Left ventricle myocardium inferior (tissue), 1 donor: ENCODE measurements at places on chromosomes 2 and 18.

DNA sequence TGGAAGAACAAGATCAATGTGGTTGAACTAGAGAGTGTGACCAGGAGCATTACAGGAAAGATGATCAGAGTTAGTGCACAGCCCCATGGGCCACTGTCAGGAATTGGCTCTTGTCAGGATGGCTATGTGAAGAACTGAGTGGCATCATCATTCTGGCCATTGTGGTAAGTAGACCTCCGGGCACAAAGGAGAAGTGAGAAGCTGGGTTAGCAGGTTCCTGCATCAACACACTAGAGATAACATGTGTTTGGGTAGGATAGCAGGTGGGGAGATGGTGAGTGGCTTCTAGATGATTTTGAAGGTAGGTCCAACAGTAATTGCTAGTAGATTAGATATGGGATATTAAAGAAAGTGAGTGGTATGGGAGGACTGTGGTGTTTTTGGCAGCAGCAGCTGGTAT is 408.2 kb downstream of the TSN start:
- no peaks in the 10 kb centered on the region for H3K36me3 ChIP-seq
- no peak overlapping the region for H3K4me3 ChIP-seq
- no peaks in the 10 kb centered on the region for H3K4me1 ChIP-seq
- peaks cover 21% of the 10 kb centered on the region for H3K27me3 ChIP-seq

DNA sequence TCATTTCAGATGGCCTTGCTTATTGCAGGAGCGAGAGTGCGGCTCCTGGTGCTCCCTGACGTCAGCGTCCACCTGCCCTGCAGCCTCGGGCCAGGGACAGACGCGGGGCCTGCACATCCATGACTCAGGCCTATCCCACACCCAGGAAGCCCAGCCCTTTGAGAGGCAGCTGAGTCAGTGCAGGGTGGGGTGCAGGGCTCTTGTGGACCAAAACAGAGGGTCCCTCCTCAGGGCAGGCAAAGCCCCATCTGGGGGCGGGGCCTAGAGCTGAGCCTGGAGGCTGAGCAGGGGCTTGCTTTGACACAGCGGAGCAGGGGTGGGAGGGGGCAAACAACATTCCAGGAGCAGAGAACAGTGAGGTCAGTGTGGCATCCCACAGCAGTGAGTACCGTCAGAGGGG is 7.7 kb upstream of the ARHGEF4 start:
- H3K27ac ChIP-seq: no peak overlapping the region
- H3K36me3 ChIP-seq: no peaks in the 10 kb centered on the region
- no peak overlapping the region for H3K4me3 ChIP-seq
- H3K27me3 ChIP-seq: peaks cover 30% of the 10 kb centered on the region

- H3K4me3 ChIP-seq: no peak overlapping the region
- H3K4me1 ChIP-seq: no peaks in the 10 kb centered on the region
- no peaks in the 10 kb centered on the region for H3K36me3 ChIP-seq
- DNase-seq: no peak
Measured at GRCh38 chr18:33495278-33495677, 54.8 kb upstream of the CCDC178 start.

- no peaks in the 10 kb centered on the region for H3K36me3 ChIP-seq
- no peak for DNase-seq
- H3K4me1 ChIP-seq: peaks cover 45% of the 10 kb centered on the region
- H3K4me3 ChIP-seq: no peak overlapping the region
Measured at GRCh38 chr18:7918701-7919100, 351.6 kb downstream of the PTPRM start.

DNA sequence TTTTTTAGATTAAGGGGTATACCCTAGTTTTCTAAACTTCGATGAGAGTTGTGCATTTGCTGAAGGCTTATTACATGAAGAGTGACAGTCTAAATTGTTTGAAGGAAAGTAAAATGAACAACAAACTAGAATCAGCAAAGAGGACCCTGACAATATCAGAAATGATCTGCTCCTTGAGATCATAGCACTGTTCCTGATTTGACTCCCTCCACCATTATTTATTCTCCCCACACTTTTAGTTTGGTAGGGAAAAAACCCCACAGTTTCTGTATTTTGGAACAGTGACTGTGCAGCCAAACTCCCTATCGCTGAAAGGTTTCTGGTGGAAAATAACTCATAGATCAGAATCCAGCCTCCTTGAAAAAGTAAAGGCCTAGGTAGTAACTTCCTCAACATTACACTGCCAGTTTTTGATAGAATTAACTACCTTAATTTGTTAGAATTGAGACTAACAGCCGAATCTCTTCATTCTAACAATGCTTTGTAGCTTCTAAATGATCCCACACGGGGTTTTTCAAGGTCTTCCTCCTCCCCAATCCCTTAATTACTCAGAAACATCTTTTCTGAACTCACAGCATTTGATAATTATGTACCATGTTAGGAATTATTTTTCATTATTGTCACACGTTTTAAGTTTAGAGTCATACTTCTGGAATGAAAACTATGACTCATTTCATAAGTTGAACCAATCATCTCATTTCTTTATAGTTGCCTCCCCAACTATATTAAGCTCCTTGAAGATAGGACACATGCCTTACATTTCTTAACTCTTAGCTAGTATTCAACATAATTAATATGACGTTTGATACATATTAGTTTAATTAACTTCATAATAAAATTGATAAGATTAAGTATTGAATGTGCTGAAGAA is 2.9 kb downstream of the MYL12A start:
- peak overlapping the region; percentile 98 for H3K4me3 ChIP-seq
- H3K36me3 ChIP-seq: peaks cover 37% of the 10 kb centered on the region
- H3K27ac ChIP-seq: peak overlapping the region; percentile 100
- H3K4me1 ChIP-seq: peaks cover 87% of the 10 kb centered on the region
- no peak for DNase-seq

GRCh38 chr2:183070942-183071844 is 7.4 kb upstream of the DUSP19 start:
- no peak overlapping the region for H3K4me3 ChIP-seq
- H3K4me1 ChIP-seq: no peaks in the 10 kb centered on the region
- DNase-seq: peak; percentile 35
- H3K27ac ChIP-seq: no peak overlapping the region
- no peaks in the 10 kb centered on the region for H3K27me3 ChIP-seq

DNA sequence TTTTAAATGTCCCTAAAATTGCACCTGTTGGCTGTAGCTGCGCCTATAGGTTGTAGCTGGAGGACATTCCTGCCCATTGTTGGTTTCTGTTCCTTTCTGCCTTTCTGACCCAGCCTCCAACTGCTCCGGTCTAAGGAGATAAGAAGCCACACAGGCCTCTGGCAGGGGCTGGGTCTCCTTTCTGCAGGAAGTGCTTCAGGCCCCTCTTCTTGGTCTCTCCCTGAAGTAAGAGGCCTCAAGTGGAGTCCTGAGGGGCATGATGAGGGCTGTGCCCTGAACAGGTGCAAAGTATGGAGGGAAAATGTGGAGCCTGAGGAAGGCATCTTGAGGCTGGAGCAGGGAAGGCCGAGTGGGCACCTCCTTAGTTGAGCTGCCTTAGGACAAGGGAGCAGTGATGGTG is 10.4 kb upstream of the SFTPB start:
- no peak overlapping the region for H3K4me3 ChIP-seq
- no peaks in the 10 kb centered on the region for H3K36me3 ChIP-seq
- H3K27ac ChIP-seq: peak overlapping the region; percentile 68
- H3K4me1 ChIP-seq: peaks cover 47% of the 10 kb centered on the region

DNA sequence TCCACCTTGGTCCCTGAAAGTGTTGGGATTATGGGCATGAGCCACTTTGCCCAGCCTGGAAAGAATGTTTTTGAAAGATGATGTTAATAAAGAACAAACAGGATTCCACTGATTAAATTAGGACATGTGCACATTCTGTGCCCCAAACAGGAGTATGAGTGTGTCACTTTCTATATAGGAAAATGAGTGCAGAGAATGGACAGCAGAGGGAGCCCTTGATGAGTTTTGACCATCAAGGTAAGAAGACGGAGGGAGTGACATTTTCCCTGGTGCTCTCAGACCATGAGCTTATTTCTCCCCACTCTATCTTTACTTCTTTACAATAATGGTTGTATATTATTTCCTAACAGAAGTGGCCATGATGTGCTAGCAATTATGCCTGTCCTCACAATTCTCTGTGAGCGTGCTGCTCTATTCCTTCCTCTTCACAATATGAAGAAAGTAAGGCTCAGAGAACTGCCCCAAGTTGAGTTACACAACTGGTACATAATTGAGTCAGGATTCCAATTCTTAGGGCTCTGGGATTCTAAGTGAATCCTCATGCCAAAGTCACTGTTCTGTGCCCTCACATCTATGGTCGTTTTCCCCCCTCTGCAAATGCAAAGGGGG is 20.6 kb downstream of the RPL37A start:
- H3K36me3 ChIP-seq: no peaks in the 10 kb centered on the region
- H3K27me3 ChIP-seq: no peaks in the 10 kb centered on the region
- DNase-seq: no peak

DNA sequence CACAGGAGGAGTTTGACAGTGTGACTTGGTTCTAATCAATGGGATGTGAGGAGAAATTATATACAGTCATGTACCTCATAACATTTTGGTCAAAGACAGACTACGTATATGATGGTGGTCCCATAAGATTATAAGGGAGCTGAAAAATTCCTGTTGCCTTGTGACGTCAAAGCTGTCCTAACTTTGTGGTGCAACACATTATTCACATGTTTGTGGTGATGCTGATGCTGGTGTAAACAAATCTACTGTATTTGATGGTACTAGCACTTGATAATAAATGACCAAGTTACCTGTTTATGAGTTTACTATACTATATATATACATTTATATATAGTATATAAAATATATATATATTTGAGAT is 29.1 kb upstream of the TGIF1 start:
- H3K27me3 ChIP-seq: no peaks in the 10 kb centered on the region
- H3K36me3 ChIP-seq: no peaks in the 10 kb centered on the region
- H3K4me3 ChIP-seq: no peak overlapping the region
- H3K27ac ChIP-seq: no peak overlapping the region
- H3K4me1 ChIP-seq: no peaks in the 10 kb centered on the region
- DNase-seq: no peak

DNA sequence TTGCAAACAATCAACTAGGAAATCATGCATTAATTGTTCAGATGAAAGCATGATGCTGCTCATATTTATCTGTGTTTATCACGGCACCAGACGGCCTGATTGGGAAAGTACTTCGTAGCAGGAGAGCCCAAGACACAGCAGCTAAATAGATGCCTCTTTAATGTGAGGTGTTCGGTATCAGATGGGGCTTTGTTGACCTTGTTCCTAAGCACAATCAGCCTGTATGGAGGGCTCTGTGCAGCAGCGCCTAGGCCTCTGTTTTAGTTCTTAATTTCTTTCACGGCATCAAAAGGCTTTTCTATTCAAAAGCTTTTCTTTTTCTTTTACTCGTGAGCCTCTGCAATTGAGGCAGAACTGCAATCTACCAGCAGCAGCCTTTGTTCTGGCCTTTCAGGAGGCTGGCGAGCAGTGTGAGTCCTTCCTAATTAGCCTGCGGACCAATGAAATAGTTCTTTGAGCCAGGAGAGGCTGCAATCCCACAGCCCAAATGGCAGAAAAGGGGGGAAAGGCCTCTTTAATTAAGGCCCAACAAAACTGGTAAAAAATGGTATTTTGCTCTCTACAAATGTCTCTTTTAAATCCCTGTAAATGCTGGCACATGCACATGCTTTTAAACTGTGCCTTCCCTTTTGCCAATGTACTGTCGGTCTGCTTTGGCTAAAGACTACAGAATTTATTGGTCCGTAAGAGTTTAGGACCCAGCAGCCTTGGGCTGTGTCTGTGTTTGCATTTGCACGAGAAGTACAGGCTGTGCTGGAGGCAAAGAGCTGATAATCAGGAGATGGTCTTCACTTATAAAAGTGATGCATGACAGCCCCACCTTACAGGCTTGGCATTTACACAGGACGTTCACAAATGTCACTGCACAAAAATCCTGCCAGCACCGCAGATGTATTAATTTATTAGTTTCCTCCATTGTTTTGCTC is 159.6 kb downstream of the RND3 start:
- no peak overlapping the region for H3K27ac ChIP-seq
- no peaks in the 10 kb centered on the region for H3K27me3 ChIP-seq
- DNase-seq: no peak
- no peaks in the 10 kb centered on the region for H3K4me1 ChIP-seq
- H3K36me3 ChIP-seq: no peaks in the 10 kb centered on the region

DNA sequence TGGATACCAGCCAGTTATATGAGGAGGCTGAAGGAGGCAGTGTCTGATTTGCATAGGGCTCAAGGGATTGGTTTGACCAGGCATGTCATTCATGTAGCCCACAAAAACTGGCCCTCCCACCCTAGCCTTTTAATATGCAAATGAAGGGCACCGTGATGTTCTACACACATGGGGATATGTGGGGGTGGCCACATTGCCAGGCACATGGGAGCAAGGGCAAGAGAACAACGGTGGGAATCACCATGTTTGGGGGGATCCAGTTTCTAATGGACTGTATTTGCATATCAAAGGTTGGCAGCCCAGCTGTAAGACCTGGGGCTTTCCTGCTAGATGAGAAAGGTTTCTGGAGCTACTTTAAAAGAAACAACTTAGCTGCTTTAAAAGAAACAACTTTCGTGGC is 65.1 kb upstream of the SLC25A52 start:
- peaks cover 24% of the 10 kb centered on the region for H3K36me3 ChIP-seq
- peaks cover 8% of the 10 kb centered on the region for H3K4me1 ChIP-seq
- no peak overlapping the region for H3K4me3 ChIP-seq
- no peak overlapping the region for H3K27ac ChIP-seq
- no peaks in the 10 kb centered on the region for H3K27me3 ChIP-seq

DNA sequence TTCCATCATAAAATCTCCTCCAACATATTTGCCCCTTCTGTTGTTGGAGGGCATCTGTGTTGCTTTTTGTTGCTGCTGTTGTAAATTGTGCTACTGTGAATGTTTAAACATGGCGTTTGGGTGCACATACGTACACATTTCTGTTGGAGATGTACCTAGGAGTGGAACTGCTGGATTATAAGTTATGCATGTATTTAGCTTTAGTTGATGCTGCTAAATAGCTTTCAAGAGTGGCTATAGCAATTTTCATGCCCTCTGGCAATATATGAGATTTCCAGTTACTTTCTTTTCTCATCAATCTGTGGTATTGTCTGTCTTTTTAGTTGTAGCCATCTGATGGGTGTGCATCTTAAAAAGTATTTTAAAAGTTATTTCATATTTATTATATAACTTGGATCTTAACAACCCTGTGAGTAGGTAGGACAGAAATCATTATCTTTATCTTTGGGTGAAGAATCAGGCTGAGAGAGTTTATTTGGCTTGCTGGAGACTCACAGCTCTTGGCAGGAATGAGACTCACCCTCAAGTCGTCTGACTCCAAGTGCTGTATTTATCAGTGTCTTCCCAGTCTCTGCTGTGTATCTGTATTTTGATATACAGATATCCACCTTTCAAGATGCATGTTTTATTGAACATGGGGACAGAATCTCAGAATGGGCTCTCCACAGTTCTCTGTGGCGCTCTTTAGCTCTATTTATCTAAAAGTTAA is 16.9 kb downstream of the ZNF236 start:
- H3K4me1 ChIP-seq: peaks cover 23% of the 10 kb centered on the region
- H3K36me3 ChIP-seq: no peaks in the 10 kb centered on the region
- no peak overlapping the region for H3K4me3 ChIP-seq
- no peak overlapping the region for H3K27ac ChIP-seq
- DNase-seq: no peak

GRCh38 chr2:151771599-151772358 is 37.5 kb upstream of the NEB start:
- no peak for DNase-seq
- H3K36me3 ChIP-seq: peaks cover 13% of the 10 kb centered on the region
- no peaks in the 10 kb centered on the region for H3K27me3 ChIP-seq
- H3K4me3 ChIP-seq: no peak overlapping the region
- peaks cover 23% of the 10 kb centered on the region for H3K4me1 ChIP-seq
- no peak overlapping the region for H3K27ac ChIP-seq

- H3K4me1 ChIP-seq: no peaks in the 10 kb centered on the region
- no peak overlapping the region for H3K27ac ChIP-seq
- no peak for DNase-seq
- no peaks in the 10 kb centered on the region for H3K36me3 ChIP-seq
- H3K4me3 ChIP-seq: no peak overlapping the region
Measured at GRCh38 chr2:95303191-95303919, 6.2 kb downstream of the KCNIP3 start.
